ENCODE measurements at places on chromosomes 1 and 21.

GRCh38 chr21:45719177-45719802 is 75.8 kb downstream of the PCBP3 start:
- no peak overlapping the region for H3K4me3 ChIP-seq
- H3K4me1 ChIP-seq: no peaks in the 10 kb centered on the region
- DNase-seq: no peak
- H3K27ac ChIP-seq: no peak overlapping the region
- no peaks in the 10 kb centered on the region for H3K27me3 ChIP-seq
- H3K36me3 ChIP-seq: no peaks in the 10 kb centered on the region

DNA sequence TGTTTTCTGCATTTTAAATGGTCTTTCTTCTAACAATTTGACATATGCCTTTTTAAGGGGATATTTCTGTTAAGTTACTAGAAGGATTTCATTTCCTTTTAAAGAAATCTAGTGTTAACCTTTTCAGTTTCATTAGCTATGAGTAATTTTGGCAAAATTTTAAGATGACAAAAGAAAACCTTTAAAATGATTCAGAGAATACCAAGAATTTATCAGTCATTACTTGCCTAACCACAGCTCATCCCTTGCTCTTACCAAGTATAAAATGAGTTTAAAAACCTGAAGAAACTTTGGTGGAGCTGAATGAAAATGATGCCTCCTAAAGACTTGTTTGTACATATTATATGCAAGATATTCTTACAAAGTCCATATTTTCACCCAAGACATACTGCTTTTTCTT is 101.7 kb downstream of the NEK7 start:
- H3K27ac ChIP-seq: no peak overlapping the region
- no peak for DNase-seq
- no peaks in the 10 kb centered on the region for H3K36me3 ChIP-seq
- no peak overlapping the region for H3K4me3 ChIP-seq

GRCh38 chr1:58030456-58030855 is 516.1 kb downstream of the OMA1 start:
- H3K4me3 ChIP-seq: no peak overlapping the region
- peak overlapping the region; percentile 91 for H3K27ac ChIP-seq
- no peak for DNase-seq

GRCh38 chr1:224223819-224224714 is 41.0 kb downstream of the DEGS1 start:
- H3K36me3 ChIP-seq: peaks cover 12% of the 10 kb centered on the region
- H3K4me3 ChIP-seq: no peak overlapping the region
- peaks cover 5% of the 10 kb centered on the region for H3K4me1 ChIP-seq
- no peak for DNase-seq
- H3K27me3 ChIP-seq: no peaks in the 10 kb centered on the region
- H3K27ac ChIP-seq: no peak overlapping the region

DNA sequence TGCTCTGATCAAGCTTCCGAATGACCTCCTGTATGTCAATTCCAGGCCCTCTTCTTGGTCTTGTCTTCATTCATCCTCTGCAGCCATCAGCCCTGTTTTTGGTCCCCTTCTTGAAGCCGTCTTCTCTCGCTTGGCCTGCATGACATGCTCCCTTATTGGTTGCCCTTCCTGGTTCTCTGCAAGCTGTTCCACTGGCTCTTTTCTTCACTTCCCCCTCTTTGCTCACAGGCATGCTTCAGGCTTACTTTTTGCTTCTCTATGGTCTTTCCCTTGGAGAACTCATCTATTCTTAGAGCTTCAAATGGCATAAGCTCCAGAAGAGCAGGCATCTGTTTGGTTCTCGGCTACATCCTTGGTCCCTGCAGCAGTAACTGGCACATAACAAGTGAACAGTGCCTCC is 38.8 kb downstream of the PDPN start:
- peaks cover 6% of the 10 kb centered on the region for H3K36me3 ChIP-seq
- no peaks in the 10 kb centered on the region for H3K27me3 ChIP-seq
- DNase-seq: no peak
- H3K4me3 ChIP-seq: no peak overlapping the region

GRCh38 chr1:228008391-228009115 is 1.8 kb downstream of the WNT3A start:
- H3K36me3 ChIP-seq: no peaks in the 10 kb centered on the region
- H3K4me1 ChIP-seq: no peaks in the 10 kb centered on the region
- H3K27ac ChIP-seq: no peak overlapping the region
- no peak overlapping the region for H3K4me3 ChIP-seq

DNA sequence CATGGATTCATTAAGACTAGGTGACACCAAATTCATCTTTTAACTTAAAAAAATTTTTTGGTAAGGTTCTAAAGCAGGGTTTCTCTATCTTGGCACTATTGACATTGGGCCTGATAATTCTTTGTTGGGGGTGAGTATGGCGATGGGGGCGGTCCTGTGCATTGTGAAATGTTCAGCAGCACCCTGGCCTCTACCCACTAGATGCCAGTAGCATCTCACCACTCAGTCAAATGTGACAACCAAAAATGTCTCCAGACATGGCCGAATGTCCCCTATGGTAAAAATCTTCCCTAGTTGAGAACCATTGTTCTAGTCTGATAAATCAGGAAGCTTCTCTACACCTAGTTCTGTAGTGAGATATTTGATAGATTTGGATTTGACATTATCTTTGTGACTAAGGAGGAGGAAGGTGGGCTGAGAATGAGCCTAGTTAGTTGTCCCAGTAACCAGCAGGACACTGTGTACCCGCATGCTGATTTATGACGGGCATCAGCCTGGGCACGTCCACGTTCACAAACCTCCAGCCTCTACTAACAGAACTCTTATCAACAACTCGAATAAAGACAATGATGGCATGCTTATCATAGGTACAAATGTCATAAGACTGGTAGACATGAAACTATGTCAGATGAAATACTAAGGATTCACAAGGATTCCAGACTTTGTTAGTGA is 104.6 kb downstream of the KCND3 start:
- H3K27me3 ChIP-seq: no peaks in the 10 kb centered on the region
- no peak for DNase-seq
- H3K27ac ChIP-seq: no peak overlapping the region

DNA sequence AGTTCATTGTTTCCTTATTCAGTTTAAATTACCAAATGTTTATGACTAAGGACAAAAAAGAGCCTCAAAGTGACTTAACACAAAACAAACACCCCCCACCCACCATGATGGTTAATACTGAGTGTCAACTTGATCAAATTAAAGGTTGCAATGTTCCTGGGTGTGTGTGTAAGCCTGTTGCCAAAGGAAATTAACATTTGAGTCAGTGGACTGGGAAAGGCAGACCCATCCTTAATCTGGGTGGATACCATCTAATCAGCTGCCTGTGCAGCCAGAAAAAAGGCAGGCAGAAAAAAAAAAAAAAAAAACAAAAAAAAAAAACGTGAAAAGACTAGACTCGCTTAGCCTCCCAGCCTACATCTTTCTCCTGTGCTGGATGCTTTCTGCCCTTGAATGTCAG is 543.4 kb downstream of the NEGR1 start:
- no peak overlapping the region for H3K27ac ChIP-seq
- peaks cover 6% of the 10 kb centered on the region for H3K4me1 ChIP-seq
- no peak overlapping the region for H3K4me3 ChIP-seq
- no peak for DNase-seq
- no peaks in the 10 kb centered on the region for H3K36me3 ChIP-seq
- H3K27me3 ChIP-seq: no peaks in the 10 kb centered on the region

DNA sequence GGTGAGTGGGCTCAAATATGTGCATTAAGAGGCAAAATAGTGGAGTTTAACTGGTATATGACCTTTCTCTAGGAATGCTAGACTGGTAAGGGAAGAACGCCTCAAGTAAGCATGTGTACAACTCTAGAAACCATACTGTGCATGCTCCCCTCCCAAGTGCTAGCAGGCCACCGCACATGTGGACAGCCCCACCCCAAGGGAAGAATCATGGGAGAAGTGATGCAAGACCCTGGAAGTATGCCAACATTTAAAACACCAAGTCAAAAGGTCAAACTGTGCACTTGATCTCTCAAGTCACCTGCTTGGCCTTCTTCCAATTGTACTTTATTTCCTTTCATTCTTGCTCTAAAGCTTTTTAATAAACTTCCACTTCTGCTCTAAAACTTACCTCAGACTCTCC is 120.4 kb downstream of the WDR3 start:
- no peak overlapping the region for H3K27ac ChIP-seq
- H3K27me3 ChIP-seq: no peaks in the 10 kb centered on the region
- DNase-seq: no peak
- H3K36me3 ChIP-seq: no peaks in the 10 kb centered on the region
- no peak overlapping the region for H3K4me3 ChIP-seq

DNA sequence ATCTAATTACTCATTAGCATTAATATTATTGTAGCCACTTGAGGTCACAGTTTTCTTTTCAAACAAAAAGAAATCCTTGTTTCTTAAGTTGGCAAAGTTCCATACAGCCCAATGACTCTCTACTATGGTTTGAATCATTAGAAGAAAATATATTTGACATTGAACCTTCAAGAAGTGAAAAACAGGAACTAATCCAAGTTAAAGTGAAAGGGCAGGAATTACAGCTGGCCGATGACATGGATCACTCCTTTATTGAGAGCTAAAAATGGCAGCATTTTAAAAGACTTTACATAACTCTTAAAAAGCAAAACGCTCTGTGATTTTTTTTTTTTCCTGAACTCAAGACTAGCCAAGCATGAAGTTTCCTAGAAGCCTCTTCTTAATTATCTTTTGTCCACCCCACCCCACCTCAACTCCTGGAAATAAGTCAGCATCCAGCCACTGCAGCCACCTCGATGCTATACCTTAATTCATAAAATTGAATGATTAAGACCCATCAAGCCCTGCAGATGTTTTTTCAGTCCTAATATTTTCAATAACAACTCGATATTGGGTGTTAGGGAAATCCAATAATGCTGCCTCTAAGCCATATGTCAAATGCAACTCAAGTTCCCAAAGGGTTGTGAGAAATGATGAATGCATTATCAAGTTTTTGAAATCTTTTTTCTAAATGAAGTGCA is 323.1 kb downstream of the HHIPL2 start:
- H3K4me3 ChIP-seq: no peak overlapping the region
- peaks cover 13% of the 10 kb centered on the region for H3K36me3 ChIP-seq
- no peak overlapping the region for H3K27ac ChIP-seq
- H3K27me3 ChIP-seq: no peaks in the 10 kb centered on the region
- no peaks in the 10 kb centered on the region for H3K4me1 ChIP-seq

GRCh38 chr21:23968722-23969647 is 1638.3 kb downstream of the MRPL39 start:
- H3K27me3 ChIP-seq: no peaks in the 10 kb centered on the region
- no peak overlapping the region for H3K4me3 ChIP-seq
- DNase-seq: peak; percentile 75

GRCh38 chr1:54927472-54928240 is 40.7 kb upstream of the DHCR24 start:
- H3K4me3 ChIP-seq: no peak overlapping the region
- H3K4me1 ChIP-seq: no peaks in the 10 kb centered on the region
- peaks cover 8% of the 10 kb centered on the region for H3K36me3 ChIP-seq
- no peaks in the 10 kb centered on the region for H3K27me3 ChIP-seq

DNA sequence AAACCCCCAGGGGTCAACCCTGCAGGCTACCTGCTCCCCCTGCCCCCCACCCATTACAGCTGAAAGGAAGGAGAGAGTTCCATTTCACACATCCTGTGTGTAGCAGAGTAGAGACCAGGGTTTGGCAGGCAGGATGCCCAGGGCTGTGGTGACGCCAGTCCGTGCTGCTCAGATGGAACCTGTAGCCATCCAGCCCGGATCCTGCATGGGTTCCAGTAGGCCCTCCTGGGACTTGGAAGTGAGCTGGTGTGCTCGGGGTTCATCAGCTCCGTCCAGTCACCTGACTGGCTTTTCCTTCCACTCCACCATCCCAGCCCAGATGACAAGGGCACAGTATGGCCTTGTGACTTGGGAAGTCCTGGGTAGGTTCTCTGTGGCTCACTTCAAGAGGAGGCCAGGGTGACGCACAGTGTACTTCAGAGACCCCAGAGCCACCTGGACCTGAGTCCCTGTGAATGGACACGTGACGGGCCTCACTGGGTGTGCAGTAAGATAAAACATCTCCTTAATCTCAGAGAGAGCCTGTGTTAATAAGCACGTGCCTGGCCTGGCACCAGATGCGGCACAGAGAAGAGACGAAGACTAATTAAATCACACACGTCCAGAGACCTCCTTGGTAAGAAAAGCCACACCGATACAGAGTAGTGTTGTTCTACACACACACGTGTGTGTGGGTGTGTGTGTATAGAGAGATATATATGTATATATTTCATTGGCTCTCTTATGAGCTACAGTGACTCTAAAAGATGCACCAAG is 16.0 kb downstream of the ITPKB start:
- H3K36me3 ChIP-seq: no peaks in the 10 kb centered on the region
- DNase-seq: no peak
- H3K4me1 ChIP-seq: peaks cover 24% of the 10 kb centered on the region
- no peak overlapping the region for H3K27ac ChIP-seq

DNA sequence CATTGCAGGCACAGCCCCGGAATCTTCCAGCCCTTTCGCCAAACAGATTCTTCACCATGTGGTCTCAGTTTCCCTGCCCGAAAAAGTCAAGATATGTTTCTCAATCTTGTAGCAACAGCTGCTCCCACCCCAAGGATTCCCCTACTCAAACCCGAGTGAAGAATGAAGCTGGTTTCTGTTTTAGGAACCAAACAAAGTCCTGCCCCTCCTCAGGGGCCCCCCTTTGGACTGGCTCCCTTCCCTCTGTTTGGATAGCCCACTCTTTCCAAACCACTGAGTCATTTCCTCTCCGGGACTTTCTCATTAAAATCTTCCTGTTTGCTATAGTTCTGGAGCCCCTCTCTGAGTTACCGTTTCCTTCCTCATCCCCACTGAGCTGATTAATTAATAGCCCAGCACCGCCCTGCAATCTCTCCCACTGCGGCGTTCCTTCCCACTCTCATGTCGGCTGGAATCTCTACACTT is 100.9 kb downstream of the TSEN15 start:
- H3K27me3 ChIP-seq: no peaks in the 10 kb centered on the region
- no peak overlapping the region for H3K27ac ChIP-seq
- no peaks in the 10 kb centered on the region for H3K36me3 ChIP-seq
- DNase-seq: no peak
- peaks cover 3% of the 10 kb centered on the region for H3K4me1 ChIP-seq

- peaks cover 3% of the 10 kb centered on the region for H3K36me3 ChIP-seq
- H3K27me3 ChIP-seq: no peaks in the 10 kb centered on the region
- DNase-seq: peak; percentile 35
- no peak overlapping the region for H3K4me3 ChIP-seq
Observed at GRCh38 chr21:45836268-45836655, 145.3 kb upstream of the COL6A1 start.

DNA sequence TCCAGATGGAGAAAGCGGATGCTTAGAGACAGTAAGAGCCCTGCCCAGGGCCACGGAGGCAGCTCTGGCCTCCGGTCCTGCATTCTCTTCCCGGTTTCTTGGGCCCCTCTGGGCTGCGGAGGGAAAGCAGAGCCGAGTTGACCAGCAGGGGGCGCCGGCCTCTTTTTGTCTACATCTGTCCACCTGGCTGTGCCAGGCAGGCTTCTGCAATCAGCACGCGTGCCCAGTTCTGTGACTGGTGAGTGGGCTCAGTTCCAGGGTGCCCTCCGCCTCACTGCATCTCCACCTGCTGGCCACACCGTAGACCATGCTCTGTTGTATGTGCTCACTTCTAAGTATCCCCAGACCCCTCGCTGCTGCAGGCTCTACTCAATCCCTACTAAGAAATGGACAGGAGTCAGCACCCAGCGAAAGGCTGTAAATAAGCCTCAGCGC is 6.7 kb upstream of the HUNK start:
- no peaks in the 10 kb centered on the region for H3K27me3 ChIP-seq
- no peaks in the 10 kb centered on the region for H3K4me1 ChIP-seq
- no peak overlapping the region for H3K27ac ChIP-seq
